Urinary bladder (tissue), 4 donors: ENCODE measurements at places on chromosomes 16 and 17. TPM values are rescaled to one million over a fixed set of nuclear protein-coding genes. Genes with fewer than 3 reads are reported as not detected.

DNA sequence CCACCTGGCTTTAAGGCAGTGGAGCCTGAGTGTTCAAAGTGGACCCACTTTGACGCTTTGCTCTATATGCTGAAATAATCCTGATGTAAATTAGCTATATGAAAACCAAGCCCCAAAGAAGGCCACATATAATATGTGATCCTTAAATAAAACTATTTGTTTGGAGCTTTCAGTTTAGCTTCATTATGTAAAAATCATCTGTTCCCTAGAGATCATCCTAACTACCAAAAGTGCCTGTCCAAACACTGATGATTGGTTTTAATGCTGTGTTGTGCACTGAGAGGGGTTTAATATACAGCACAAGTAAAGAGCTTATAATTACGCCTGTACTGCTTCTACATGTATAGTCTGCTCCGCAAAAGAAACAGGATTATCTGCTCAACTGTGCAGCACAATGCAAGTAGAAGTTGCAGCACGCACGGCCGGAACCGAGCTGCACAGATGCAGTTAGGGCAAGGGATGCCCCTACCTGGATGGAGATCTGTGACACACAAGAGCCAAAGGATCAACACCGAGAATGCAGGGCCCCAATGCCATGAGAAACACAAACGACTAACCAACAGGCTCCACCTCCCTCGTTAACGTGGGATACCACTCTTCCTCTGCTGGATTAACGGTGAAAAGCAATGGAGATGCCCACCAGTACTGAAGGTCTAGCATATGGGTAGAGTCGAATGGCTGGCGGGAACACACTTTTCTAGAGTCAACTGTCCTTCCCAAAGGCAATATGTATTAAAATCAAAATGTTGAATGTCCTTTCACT, 20.5 kb downstream of the USP7 start:
- DNase-seq: no peak

The CORO1A gene
- total RNA-seq: 9.6 TPM

GRCh38 chr17:3659541-3660111, 8.8 kb downstream of the TAX1BP3 start:
- DNase-seq: no peak

- DNase-seq: no peak
Observed at GRCh38 chr16:20950294-20950693, 49.7 kb downstream of the LYRM1 start.

The CCDC200 gene
- total RNA-seq: not detected

- no peak for DNase-seq
Observed at GRCh38 chr17:12982224-12982623, 35.6 kb downstream of the ELAC2 start.
